ENCODE measurements at places on chromosomes 1 and 21.

DNA sequence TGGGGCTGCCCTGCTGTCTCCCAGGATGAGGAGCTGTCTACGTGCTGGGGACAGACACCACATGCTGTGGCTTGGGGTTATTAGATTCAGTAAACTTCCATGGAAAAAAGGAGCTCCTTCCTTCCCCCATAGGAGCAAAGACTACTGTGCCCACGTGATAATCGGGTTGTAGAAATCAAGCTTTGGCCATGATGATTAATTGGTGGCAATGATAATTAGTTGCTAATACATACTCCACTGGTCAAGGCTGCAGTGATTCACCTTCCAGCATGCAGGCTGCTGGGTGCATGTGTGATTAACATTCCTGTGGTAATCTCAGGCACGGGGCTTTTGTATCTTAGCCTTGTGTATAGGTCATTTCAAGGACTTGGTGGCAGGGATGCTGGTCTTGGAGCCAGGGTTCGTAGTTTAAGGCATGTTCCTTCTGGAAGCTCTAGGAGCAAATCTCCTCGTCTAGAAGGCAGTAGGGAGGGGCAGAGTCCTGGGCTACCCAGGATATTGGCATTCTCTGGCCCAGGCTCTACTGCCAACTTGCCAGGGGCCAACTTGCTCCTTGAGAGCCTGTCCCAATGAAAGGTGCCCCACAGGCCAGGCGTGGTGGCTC lies 41.4 kb downstream of the TMCO4 start:
- DNase-seq: no peak

DNA sequence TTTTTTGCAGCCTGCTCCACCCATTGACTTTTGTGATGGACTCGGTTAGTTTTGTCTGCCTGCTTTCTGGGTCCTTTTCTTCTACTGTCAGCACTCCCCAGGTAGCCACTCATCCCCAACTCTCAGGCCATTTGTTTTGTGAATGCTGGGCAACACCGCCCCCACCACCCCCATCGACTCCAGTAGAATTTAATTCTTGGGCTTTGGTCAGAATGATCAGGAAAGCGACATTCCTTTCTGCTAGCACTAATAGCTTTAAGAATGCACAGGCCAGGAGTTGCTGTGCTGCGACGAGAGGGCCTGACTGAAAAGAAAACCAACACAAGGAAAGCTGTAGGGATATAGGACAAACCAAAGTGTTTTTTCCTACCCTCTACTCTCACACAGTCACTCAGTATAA lies 144.4 kb downstream of the CDC7 start:
- DNase-seq: no peak

DNA sequence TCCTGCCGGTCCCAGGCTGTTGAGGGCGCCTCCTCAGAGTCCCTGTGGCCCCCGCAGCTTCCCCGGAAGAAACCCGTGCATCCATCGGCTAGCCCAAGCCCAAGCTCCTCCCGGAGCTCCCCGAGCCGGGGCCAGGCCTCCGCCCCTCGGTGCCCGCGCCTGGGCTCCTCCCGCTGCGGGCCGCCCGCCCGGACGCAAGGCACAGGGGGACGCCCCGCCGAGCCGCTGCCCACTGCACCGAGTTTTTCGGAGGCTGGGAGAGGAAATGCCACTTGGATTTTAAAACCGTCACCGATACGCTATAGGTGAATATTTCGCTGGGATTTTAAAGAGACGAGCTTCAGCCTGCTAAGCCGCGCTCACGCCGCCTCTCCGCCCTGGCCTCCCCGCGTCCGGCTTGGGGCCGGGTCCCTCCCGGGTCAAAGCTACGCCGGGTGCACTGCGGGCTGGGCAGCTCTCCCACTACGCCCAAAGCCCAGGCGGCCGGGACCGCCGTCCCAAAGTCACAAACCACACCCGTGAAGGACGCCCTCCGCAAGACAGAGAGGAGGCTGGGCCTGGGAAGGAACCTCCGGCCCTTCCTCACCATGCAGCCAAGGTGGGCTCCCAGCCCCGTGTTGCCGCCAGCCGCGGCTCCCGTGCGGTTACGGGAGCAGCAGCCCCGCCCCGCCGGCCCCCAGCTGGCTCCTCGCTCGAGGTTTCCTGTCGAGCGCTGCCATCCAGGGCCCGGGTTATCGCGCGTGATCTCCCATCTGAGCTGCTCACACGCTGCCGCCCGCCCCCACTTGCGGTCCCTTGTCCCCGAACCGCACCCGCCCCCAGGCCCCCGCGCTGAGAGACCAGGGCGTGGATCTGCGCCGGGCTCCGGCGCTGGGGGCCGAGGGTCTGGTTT lies 63.2 kb downstream of the CD247 start:
- DNase-seq: peak; percentile 73

GRCh38 chr1:48530727-48531351 lies 58.8 kb upstream of the SPATA6 start:
- DNase-seq: no peak

DNA sequence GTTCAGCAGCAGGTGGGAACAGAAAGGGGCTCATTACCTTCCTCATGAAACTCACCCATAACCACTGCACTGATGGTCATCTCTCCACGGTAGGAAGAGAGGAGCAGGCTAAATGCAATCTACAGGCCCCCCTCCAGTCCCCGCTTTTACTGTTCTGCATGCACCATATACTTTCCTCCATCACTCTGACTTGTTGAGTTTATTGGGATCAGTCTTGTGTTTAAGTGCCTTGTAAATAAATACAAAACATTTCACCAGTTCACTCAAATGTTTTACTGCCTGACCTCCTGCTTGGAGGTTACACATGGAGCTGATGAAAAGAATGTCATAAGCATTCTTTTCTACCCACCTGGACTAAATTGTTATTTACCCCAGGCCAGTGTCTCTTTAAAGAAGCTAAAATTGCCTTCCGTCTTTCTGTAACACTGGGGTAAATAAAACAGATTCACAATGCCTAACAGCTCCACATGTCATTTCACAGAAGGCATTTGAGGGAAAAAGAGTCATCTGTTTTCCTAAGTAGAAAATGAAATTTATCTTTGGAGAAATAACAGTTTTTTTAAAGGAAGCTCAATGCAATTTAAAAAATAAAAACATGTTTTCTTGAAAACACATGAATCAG lies 30.7 kb downstream of the PTPN14 start:
- no peak for DNase-seq

- no peak for DNase-seq
These were observed 40.4 kb downstream of the TBX15 start for GRCh38 chr1:118947790-118948189.

DNA sequence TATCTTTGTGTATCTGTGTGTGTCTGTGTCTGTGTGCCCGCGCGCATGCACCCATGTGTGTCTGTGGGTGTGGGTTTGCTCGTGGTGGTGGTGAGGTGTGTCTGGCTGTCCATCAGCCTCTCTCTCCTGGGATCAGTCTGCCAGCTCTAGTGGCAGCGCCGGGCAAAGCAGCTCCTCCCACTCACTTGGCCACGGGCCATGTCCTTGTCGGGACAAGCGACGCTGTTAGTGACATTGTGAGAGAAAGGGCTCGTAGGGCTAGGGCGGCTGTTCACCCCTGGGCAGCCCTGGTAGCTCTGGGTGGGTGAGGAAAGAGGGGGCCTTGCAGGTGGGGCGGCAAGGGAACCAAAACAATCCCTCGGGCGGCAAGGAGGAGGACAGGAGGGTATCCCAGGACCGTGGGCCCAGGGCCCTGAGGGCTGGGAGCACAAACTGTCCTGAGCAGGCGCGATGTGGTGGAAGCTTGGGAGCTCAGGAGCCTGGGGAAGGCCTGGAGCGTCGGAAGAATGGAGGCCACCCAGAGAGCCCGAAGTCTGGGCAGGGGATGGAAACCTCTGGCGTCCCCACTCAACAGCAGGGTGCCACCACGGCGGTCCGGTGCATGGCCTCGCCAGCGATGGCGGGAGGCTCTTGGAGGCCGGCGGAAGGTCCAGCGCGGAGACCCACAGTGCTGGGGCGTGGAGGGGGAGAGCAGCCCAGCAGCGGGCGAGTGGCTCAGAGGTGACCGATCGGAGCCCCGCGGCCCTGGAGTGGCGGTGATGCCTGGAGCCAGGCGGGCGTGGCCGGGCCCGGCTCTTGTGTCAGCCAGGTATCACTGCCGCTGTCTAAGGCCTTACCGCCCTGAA lies 140.5 kb downstream of the LIPI start:
- no peak for DNase-seq

GRCh38 chr1:182394055-182394775 lies 2.6 kb upstream of the GLUL start:
- no peak for DNase-seq

- DNase-seq: no peak
These were observed 68.1 kb downstream of the PPP1R12B start for GRCh38 chr1:202416641-202417040.

- DNase-seq: no peak
These were observed 4.9 kb upstream of the SHISA4 start for GRCh38 chr1:201883786-201884185.

DNA sequence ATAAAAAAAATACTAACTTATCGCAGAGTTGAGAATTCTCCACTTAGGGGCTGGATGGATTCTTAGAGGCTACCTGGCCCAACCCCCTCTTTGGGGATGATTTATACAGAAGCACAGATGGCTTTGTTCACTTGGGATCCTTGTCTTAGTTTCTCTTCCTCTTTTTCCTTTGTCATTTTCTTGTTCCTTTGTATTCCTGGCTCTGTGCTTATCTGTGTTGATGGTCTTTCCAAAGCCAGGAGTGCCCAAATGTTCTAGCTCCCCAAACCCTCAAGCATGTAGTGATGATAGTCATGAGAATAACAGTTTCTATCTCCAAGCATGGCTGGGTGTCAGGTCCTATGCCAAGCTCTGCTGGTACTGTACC lies 27.4 kb downstream of the EPHB2 start:
- DNase-seq: no peak

GRCh38 chr1:59122527-59122926 lies 174.4 kb upstream of the FGGY start:
- DNase-seq: no peak

Measured in stimulated activated CD8-positive, alpha-beta memory T cell treated with anti-CD3 and anti-CD28 coated beads, Interleukin-4, amount 100 ng/mL, for 24 hours (primary cell).